Renal cortical epithelial cell (primary cell): ENCODE measurements at places on chromosomes 4 and X. TPM values are rescaled to one million over a fixed set of nuclear protein-coding genes. Genes with fewer than 3 reads are reported as not detected.

DNA sequence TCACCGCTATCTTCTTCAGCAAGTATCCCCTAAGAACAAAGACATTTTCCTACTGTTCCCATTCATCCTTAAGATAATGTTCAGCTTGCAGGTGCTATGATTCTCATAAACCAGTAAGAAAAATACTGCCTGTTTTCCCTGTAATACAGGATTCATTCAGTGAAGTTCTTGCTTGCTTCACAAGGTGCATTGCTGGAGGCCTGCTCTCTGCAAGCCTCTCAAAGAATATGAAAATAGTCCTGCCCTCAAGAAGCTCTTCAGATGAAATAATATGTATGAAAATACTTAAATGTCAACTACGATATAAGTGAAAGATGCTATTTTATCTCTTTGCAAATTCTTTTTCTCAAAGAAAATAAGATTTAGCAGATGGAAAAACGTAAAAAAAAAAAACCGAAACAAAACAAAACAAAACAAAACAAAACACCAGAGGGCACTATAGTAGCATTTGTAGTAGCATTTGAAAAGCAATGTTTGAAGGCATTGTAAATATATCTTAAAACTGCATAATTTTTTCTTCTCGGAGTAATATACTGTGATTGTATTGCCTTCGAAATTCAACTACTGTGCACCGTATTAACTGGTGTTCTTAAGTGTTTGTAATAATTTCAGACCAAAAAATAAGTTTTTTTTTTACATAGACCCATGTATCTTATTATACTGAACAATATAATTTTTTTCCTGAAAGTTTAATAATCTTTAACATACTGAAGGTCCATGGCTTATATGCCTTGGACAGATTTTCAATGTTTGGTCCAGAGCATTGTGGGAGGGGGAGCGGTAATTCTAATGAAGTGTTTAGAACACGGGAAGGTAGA is 26.0 kb downstream of the ADH4 start:
- peak; percentile 48 for DNase-seq

The GAGE2A gene
- not detected in 2 replicates for total RNA-seq

DNA sequence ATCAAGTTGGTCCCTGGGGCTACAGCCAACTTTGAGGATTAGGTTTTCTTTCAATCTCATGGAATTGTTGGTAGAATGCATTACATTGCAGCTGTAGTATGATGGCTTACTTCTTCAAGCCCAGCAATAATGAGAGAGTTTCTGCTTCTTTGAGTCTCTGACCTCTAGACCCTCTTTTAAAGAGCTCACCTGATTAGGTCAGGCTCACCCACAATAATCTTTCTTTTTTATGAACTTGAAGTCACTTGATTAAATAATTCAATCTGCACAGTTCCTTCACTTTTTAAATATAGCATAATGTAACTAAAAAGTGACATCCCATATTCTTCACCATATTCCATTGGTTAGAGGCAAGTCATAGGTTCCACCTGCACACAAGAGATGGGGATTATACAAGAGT is 547.5 kb upstream of the CT83 start:
- DNase-seq, result no peak

DNA sequence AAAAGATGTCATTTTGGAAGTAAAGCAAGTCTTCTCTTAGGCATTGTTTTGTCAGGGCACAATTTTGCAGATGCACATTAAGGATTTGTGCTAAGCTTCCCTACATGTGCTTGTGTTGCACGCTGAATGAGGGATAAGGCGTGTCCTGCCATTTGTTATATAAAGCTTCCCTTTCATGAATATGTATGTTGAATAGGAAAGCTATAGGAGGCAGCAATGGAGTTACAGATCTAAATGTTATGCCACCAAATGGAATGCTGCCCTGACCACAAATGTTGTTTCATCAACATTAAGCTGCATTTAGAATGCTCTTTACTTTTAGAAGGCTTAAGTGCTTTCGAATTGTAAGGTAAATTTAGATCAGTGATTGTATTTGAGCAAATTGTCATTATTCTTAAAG is 20.9 kb downstream of the SGMS2 start:
- no peak for DNase-seq

GRCh38 chr4:87506974-87507701 is 22.0 kb downstream of the SPARCL1 start:
- peak; percentile 75 for DNase-seq

GRCh38 chr4:108950158-108950915 is 187.5 kb upstream of the ETNPPL start:
- DNase-seq, result no peak

DNA sequence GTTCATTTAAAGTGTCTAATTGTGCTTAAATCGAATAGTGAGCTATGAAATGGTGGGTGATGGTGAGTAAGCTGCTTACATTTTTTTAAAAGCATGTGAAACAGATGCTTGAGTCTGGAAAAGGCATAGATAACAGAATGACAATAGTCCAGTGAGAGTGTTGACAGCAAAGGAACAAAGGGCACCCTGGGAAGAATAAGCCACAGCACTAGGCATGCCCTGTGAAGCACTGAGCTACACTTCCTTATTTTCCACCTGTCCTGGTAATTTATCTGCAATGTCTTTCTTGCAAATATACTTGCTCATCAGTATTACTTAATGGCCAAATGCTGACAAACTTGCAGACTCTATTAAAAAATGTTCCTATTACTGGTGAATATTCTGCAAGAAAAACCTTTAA is 168.7 kb downstream of the PRDM5 start:
- peak; percentile 8 for DNase-seq

DNA sequence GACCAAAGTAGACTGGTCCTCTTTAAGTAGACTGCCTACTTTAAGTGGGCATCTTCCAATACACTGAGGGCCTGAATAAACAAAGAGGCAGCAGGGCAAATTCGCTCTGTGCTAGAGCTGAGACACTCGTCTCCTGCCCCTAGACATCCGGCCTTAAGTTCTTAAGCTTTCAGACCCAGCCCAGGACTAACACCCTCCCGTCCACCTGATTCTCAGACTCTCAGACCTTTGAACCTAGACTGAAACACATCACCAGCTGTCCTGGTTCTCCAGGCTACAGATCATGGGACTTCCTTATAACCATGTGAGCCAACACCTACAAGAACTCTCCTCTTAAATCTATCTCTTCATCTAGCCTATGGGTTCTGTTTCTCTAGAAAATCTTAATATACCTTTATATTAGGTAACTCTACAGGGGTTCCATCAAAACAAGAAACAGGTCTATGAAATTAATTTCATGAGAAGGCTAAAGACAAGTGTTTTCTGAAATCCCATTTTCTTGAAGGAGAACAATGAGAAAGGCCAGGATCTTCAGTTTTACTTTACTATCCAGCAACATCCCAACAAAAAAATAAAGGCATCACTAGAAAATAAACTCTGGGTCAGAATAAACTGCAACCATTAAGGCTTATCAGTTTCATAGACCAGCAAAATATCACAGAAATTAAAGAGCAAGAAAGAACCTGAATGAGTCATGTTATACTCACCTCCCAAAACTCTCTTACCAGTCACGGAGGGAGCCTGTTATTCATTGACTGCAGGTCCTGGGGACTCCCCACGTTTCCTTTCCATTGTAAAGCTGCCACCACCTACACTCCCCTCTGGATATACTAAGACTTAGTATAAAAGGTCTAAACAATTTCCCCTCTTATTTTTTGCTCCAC is 14.8 kb downstream of the ADGRA3 start:
- DNase-seq, result peak; percentile 95

- no peak for DNase-seq
These were observed 101.7 kb downstream of the CPZ start for GRCh38 chr4:8694226-8694625.

DNA sequence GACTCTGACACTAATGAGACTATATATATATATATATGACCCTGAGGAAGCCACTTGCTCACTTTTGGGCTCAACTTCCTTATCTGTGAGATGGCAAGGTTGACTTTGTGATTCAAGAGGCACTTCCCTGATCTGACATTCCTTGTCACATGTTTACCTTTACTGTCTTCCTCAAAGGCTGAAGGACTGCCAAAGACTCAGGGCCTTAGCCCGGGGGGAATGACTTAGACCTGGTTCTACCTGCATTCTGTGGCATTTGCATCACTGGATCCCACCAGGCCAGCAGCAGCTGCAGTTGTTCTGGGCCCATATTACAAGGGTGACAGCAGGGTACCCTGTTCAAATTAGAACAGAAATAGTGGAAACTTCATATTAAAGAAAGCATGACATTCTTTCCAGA is 3.1 kb upstream of the HS6ST2 start:
- no peak for DNase-seq

- DNase-seq, result peak; percentile 47
These were observed 83.6 kb upstream of the GUCY1A1 start for GRCh38 chr4:155582971-155583437.

DNA sequence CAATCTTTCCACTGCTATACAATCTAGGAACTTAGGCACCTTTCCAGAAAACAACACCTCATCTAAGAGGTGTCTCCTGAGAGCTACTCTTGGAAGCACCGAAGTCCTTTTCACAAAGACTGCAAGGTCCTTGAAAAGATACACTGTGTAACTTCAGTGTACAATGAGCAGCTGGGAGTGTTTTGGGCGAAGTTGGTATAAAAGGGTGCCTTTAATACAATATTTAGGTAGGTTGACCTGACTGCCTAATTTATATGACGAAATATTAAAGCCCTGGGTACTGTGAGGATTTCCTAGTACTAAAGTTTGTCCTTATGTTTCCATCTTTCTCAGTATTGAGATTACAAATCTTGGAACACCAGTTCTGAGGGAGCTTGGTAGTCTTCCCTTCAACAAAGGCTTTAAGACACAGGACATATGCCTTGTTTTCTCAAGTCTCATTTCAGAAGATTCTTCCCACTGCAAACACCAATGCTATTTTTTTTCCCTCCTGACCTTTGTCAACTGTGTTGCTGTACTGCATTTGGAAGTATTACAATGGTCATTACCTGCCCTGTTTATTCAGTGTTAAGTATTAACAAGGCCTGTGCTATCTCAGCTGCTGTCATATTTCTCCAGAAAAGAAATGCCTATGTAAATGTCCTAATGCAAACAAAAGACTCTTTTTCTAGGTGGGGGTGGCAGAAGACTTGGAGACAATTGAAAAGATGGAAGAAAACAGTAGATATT is 134.2 kb downstream of the MAML3 start:
- DNase-seq, result peak; percentile 74

The DCAF4L1 gene
- 0.15 TPM in 1 of 2 replicates, not detected in the other for total RNA-seq

DNA sequence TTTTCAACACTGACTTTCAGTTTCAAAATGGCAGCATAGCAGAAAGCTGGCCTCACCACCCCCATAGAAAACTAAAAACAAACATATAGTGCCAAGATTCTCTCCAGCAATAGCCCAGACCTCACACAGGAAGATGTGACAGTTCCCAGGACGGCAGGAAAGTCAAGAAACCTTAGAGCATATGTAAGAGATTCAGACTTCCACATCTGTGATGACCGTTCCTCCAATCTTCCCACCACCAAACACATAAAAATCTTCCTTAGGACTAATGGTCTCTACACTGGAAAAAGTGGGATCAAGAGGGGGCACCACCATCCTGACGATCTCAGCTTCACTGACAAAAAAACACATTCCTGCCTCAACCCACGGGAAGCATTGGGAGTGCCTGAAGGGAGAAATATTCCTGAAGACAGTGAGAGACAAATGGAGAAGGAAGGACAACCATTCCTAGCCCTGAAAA is 134.1 kb upstream of the CPXCR1 start:
- DNase-seq, result no peak

GRCh38 chr4:140140566-140140965 is 13.4 kb downstream of the MAML3 start:
- DNase-seq, result no peak

The TCEAL7 gene
- 2.8 and 8.2 TPM in 2 replicates for total RNA-seq

The STARD8 gene
- total RNA-seq, result 8.2 and 19.7 TPM in 2 replicates

- DNase-seq, result no peak
These were observed 103.5 kb downstream of the FHDC1 start for GRCh38 chr4:153039542-153040185.

GRCh38 chrX:155132110-155132509 is 60.8 kb downstream of the BRCC3 start:
- no peak for DNase-seq

The SCRG1 gene
- not detected in 2 replicates for total RNA-seq

DNA sequence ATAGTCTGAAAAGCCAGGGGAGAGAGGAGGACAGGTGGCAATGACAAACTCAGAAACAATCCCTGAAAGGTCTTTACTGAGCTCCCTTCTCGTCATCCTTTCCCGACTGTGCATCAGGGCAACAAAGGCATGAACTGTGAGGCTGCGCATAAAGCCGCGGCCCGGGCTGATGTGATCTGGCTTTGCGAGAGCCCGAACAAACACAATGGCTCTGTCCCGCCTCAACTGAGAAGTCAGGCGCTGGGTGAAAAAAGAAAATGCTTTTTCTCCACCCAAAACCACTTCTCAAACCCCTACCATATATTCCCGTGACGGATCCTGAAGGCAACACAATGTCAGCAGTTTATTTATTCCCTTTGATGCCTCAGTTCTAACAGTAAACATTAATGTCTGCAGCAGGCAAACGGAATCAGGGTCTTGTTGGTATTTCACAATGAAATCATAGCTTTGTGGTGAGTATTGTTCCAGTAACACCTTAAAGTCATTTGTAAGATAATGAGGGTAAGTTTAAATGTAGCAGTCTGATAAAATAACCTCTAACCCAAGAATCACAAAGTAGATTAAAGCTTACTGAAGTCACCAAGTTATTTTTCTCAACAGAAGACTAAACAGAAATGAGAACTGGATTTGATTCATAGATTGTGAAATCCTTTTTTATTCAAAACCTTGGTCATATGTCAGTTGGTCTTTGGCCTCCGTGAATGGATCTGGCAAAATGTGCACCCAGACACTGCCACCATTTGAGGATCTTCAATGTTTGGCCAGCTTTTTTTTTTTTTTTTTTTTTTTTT is 67.4 kb downstream of the APBB2 start:
- DNase-seq, result peak; percentile 88

GRCh38 chr4:7105276-7105675 is 37.4 kb upstream of the GRPEL1 start:
- no peak for DNase-seq

GRCh38 chr4:146255463-146255862 is 41.1 kb downstream of the REELD1 start:
- no peak for DNase-seq

The TKTL1 gene
- not detected in 2 replicates for total RNA-seq

The HTN3 gene
- not detected in 2 replicates for total RNA-seq

DNA sequence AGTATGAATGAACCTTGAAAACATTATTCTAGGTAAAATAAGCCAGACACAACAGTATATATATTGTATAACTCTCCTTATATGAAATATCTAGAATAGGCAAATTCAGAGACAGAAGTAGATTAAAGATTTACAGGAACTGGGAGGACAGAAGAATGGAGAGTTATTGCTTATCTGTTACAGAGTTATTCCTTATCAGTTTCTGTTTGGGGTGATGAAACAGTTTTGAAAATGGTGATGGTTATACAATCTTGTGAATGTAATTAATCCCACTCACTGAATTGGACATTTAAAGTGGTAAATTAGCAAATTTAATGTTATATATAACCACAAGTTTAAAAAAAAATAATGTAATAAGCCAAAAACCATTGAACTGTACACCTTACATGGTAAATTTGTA is 14.5 kb upstream of the EXOC1 start:
- DNase-seq, result no peak

- DNase-seq, result no peak
These were observed 80.5 kb downstream of the FAM53A start for GRCh38 chr4:1603413-1604135.

- peak; percentile 51 for DNase-seq
These were observed 20.9 kb downstream of the SPATA18 start for GRCh38 chr4:52071791-52072546.

The CNGA2 gene
- not detected in 2 replicates for total RNA-seq

The DDX53 gene
- total RNA-seq, result not detected in 2 replicates
